ENCODE measurements at places on chromosomes 13 and 19. TPM values are rescaled to one million over a fixed set of nuclear protein-coding genes. Genes with fewer than 3 reads are reported as not detected.

MBD3L3 gene
- not detected for total RNA-seq

ZNF541 gene
- total RNA-seq, result not detected

CEACAM19 gene
- 9.3 TPM for total RNA-seq

BST2 gene
- total RNA-seq, result 0.29 TPM

ZNF792 gene
- total RNA-seq, result 1.3 TPM

MEIOSIN gene
- total RNA-seq, result 0.23 TPM

ZNF560 gene
- total RNA-seq, result not detected
